DMS53 (cell line): ENCODE measurements at places on chromosomes 3 and 15.

- no peak for DNase-seq
Measured at GRCh38 chr15:75232252-75232813, 25.8 kb upstream of the GOLGA6C start.

GRCh38 chr3:177321819-177322218 is 124.5 kb upstream of the TBL1XR1 start:
- DNase-seq = no peak

DNA sequence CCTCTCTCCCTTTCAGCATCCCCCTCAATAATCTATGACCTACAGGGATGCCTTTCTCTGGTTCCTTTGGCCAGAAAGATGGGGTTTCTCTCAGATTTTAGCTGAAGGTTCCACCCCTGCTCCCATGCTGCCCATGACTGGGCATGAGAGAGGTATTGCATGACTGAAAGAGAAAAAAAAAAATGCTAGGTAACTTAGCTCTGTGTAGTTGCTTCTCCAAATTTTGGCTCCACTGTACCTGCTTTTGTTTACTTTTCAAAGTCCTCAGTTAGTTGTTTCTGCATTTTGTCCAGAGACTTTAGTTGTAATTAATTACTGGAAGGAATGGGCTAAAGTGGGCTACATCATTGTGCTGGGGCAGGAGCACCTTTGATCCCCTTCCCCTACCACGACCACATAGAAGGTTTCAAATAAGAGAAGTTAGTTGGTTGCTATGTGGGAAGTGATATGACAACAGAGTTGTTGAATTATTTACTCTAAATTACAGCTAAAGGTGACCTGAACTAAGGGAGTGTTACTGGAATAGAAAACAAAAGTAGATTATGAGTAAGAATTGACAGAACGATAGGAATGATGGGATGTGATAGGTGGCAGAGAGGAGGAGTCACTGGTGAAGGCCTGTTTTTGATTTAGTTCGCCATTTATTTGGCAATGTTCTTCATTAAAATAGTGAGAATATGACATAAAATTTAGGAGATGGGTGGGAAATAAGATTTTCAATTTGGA is 605.4 kb upstream of the NR2F2 start:
- no peak for DNase-seq

DNA sequence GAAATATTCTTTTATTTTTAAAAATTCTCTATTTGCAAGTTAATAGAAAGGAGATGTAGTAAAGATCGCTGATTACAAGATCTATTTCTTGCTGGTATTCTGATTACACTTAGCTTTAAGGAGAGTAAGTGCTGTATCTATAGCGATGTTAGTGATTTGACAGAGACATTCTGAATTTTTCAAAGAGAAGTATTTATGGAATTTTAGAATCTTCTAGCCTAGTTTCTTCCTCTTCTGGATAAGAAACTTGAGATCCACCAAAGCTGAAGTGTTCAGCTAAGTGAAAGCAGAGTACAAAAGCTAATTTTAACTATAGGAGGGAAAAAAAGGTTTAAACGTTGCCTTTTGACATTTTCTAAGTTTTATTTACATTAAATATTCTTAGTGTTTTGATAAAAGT is 72.1 kb upstream of the RARB start:
- no peak for DNase-seq

DNA sequence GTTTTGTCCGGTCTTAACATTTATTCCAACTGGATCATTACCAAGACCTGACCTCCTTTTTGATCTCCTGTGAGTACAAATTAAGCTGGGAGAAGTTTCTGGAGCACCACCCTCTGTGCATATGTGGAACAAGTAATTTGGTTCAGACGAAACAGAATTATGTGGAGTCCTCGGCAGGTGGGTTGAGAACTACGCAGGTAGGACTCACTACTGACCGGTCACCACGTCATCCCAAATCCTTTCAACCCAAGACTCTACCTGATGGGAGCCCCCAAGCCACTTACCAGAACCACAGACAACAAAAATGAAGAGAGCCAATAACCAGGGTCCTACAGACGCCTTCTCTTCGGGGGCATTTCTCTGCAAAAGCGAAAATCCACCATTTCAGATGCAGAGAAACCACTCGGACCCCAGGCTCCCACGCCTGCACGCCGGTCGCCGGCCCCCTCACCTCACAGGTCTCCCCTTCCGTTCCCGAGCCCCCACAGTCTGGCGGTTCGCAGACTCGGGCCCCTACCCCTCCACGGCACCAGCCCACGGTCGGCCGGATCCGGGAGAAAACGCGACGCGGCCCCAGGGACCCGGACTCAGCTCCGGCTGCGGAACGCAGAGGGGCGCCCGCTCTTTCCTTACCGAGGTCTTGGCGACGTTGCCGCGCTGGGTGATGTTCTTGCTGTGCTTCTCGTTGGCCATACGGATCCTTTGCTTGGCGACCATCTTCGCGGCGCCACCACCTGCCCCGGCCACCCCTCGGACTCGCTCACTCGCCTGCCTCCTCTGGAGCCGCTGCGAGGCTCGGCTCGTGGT is 674 bp downstream of the SERP1 start:
- DNase-seq = peak; percentile 40

DNA sequence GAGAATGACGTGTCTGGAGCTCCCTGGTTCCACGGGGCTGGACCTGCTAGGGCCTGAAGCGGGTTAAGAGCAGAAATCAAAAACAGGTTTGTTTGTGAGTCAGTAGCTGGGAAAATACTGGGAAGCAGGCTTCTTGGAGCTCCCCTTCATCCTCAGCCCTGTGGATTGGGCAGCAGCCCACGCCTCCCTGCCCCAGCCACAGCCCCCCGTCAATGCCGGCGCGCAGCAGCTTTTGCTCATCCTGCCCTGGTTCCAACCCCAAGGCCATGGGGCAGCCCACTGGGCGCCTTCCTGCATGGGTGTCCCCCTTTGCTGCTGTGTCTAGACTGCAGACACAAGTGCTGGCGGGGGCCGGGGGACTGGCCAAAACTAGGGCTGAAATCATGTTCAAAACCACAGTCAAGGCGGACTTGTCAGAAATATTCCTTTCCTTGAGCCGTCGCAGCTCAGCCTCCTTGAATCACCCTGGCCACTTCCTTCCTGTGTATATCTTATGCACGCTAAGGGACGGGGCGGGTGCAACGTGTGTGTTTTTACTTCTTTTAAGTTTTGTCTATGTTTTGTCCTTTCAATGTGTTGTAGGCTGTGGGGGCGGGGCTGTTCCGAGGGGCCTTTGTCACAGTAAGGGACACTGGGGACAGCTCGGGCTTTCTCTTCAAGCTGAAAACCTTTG is 108.1 kb downstream of the KLF13 start:
- DNase-seq = no peak

- DNase-seq = no peak
Measured at GRCh38 chr15:39549912-39550311, 31.0 kb upstream of the THBS1 start.

- no peak for DNase-seq
Measured at GRCh38 chr3:152595975-152596821, 238.7 kb upstream of the P2RY1 start.

- no peak for DNase-seq
Measured at GRCh38 chr3:28013864-28014473, 227.4 kb upstream of the CMC1 start.

GRCh38 chr15:91047545-91048199 is 25.3 kb upstream of the VPS33B start:
- DNase-seq = peak; percentile 16

GRCh38 chr3:97949743-97950142 is 22.5 kb downstream of the RIOX2 start:
- no peak for DNase-seq

DNA sequence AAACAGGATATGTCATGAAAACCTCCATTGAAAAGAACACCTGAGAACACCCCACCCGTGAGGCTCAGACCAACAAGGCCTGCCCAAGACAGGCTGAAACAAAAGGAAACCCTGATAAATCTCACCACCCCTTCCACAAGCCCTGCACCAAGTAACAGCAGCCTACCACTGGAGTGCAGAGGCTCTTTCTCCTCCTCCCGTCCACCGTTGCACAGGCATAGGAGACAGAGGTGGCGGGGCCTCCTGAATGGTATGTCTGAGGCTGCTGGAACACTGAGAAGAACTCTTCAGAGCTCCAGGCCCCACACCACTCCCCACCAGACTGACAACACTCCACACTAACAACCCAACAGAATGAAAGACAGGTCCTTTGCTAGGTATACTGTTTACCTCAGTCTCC is 21.4 kb downstream of the CHDH start:
- DNase-seq = no peak

DNA sequence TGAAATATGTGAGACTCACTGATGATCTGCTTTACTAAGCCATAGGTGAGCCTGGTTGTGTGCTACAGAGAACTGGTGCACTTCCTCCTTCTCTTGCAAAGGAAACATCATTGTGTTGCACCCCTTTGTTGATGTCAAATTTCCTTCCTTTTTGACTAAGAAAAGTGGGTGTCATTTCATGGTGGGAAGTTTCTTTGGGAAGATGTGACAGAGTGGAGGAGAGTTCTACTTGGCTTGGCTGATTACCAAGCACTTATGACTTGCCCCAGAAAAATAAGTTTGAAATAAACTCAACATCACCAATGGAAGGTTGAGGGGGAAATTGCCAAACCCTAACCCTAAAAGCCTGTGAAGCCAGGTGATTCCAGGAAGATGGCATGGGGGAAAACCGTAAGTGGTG is 53.5 kb upstream of the KIF23 start:
- DNase-seq = no peak

- DNase-seq = no peak
Measured at GRCh38 chr3:170296703-170297102, 60.8 kb upstream of the SKIL start.

DNA sequence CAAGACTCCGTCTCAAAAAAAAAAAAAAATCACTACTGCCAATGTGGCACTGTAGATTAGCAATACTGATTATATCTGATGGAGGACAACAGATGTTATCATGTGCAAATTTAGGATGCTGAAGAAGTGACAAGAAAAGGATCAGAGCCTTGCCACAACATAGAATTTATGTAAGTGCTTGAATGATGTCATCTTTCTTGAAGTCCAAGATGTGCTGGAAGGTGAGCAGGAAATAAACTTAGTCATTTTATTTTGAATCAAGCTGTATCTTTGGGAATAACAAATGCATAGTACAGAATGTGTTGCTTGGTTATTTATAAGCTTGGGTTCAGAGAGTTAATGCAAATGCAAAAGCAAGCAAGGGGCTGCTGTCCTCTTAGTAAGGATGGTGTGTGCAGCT is 47.1 kb downstream of the IL12A start:
- DNase-seq = no peak

DNA sequence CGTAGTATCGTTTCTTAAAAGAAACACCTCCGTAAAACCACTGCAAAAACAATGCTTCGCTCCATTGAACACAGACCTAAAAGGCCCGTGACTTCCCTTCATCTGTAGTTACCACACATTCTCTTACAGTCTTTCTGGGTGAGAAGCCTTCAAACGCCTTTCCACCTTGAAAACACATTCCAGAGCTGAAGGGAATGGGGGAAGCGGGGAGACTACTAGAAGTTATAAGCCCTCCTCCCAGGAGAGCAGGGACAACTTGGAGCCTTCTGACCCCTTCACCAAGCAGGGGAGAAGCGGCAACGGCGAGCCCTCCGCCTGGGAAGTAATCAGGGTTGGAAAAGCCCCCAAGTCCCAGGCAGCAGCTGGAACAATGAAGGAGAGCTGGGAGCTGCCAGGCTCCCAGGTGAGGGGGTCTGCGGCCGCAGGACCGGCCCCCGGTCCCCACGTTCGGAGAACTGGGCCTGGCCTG is 461 bp downstream of the SECISBP2L start:
- DNase-seq = peak; percentile 53

DNA sequence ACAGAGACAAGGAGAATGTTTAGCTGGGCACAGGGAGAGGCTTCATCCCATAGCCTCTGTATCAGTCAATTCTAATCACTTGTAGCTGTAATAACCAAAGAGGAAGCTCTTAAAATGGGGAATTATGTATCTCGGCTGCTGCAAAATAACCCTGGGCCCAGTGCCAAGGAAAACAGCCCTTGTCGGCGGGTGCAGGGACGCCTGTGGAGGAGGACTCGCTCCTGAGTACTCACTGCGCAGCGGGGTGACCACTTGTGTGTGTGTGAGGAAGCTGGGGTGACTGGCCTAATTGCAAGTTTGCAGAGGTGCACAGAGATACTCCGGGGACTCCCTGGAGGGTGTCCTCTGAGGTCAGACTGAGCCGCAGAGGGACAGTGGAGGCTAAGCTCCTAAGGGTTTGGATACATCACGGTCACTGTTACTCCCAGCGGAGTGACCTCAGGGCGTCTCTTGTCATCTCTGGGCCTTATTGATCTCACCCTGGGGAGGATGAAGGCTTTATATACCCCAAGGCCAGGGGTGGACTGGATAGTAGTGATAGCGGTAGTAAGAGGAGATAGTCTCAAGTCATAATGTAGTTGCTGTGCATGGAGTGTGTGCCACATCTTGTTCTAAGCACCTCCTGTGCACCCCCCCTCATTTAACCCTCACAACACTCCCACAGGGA is 37.2 kb downstream of the SLC6A6 start:
- DNase-seq = peak; percentile 72

- peak; percentile 91 for DNase-seq
Measured at GRCh38 chr3:128584412-128585020, 66.1 kb downstream of the RPN1 start.

DNA sequence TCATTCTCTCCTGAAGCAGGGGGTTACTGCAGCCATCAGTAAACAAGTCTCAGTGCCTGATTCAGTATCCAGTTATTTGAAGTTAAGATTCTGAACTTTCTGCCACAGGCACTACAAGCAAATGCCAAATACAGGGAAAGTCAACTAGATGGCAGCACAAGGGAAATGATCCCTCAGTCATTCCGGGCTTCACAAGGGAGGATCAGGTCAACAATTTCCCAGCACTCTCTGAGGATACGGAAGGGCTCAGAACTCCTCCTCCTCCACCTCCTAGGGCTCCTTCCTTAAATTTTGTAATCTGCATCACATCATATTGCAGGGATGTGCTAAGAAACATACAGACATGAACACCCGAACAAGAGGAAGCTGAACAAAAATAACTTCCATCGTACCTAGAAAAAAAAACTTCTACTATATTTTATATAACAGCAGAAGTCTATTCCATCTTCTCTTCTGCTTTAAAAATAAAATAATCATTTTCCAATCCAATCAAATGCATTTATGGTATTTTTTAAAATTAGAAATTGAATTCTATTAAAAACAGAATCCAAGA is 187.1 kb downstream of the FMN1 start:
- peak; percentile 1 for DNase-seq

- DNase-seq = no peak
Measured at GRCh38 chr15:75533945-75534344, 45.2 kb downstream of the PTPN9 start.

DNA sequence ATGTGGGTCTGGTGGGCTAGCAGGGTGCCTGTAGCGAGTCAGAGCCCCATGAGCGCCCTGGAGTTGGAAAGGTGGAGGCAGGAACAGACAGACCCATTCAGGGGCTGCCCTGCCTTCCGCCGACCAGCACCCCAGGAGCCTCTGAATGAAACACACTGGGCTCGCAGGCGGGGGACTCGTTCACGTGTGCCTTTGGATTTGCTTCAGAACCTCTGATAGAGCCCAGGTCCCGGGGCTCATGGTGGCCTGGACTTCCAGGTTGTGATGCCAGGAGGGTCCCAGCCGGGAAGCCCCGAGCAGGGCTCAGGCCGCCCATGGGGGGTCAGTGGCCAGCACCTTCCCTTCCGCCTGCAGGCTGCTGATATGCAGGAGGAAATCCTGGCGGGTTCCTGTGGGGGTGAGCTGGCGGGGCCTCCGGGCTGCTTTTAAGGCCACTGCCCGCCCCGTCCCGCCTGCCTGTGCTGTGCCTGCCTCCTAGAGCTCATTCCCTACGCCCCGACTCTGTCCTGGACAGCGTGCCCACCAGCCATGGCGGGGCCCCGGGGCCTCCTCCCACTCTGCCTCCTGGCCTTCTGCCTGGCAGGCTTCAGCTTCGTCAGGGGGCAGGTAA is at the start of gene STAB1:
Gene STAB1 (plus strand): TSS at position 453 of the 610 bp plus-strand sequence. CDS start 76 bp downstream, at position 529.
- DNase-seq = no peak
